ENCODE measurements at places on chromosomes 16 and 17.

GRCh38 chr16:1999866-2000514 is 9.6 kb downstream of the ZNF598 start:
- no peak for DNase-seq

DNA sequence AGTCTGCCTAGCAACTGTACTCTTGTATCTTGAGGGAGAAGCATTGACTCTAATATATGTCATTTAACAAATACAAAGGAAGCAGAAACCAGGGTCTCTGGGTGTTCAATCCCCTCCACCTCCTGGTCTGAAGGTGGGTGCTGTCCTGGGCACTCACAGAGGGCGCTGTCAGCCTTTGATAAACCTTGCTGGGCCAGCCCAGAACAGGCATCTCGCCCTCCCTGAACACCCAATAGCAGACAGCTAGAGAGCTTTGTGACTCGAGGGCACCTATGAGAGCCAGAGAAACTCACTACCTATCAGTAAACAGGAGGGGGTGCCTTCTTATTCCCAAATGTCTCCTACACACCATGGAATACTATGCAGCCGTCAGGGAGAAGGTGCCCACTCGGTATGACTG is 6.4 kb upstream of the PIPOX start:
- DNase-seq: no peak

DNA sequence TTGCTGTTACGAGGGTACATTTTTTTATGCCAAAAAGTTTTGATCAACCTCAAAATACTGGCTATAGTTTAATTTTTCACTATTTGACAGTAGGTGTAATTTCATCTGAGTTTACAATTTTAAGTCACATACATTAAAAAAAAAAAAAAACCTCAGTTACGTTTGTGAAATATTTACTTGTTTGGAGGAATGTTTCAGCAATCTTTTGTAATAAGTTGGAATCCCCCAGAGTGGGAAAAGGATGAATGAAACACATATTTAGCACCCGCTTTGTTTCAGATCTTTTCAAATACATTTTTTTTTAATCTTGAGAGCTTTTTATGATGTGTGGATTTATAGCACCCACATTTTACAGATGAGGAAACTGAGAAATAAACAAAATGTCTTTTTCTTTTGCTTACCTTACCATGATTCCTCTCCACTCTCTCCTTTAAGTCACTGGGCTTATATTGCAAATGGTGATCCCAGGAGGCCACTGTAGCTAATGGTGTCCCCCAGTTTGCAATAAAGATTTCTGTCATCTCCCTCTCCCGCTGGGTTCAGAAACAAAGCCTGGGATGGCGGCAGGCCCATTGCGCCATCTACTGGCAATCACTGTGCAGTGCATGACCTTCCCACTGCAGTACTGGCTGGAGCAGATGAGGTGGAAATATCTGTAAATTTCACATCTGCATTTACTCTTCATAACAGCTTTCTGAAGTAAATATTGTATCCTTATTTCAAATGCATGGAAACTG is 27.7 kb downstream of the TBC1D3B start:
- DNase-seq: peak; percentile 88

DNA sequence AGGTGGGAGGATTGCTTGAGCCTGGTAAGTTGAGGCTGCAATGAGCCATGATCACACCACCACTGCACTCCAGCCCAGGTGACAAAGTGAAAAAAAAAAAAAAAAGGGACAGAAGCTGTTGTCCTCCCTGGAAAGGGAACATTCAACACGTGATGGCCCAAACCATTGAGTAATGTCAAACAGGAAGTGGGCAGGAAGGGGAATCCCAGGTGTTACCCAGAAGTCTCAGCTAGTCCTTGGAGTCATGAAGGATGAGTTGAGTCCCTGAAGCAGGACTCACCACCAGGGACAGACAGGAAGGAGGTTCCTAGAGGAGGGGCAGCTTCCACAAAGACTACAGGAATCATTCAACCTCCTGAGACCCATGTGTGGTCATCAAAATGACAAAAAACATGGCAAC is 19.8 kb upstream of the CMIP start:
- DNase-seq: no peak

DNA sequence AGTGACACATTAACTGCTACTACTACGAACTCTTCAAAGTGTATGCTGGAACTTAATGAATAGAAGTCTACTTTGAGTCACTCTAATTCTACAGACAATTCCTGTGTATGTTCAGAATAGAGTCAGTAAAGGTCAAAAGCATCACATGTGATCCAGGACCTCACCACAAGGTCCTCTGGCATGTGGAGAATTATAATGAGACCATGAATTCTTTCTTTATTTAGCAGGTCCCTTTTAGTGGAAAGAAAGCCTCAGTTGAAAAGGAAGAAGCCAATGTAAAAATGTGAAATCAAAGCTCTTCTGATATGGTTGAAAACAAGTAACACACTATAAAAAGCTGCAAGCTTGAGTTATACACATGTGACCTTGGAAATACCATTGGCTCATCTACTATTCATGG is 1612.1 kb upstream of the GOT2 start:
- no peak for DNase-seq

DNA sequence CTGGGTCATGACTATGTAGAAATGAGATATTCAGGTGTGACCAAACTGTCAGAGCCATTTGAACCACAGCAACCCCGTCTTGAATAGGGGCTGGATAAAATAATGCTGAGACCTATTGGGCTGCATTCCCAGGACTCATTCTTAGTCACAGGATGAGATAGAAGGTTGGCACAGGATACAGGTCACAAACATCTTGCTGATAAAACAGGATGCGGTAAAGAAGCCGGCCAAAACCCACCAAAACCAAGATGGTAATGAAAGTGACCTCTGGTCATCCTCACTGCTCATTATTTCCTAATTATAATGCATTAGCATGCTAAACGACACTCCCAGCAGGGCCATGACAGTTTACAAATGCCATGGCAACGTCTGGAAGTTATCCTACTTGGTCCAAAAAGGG is 545.5 kb downstream of the TMEM114 start:
- no peak for DNase-seq

DNA sequence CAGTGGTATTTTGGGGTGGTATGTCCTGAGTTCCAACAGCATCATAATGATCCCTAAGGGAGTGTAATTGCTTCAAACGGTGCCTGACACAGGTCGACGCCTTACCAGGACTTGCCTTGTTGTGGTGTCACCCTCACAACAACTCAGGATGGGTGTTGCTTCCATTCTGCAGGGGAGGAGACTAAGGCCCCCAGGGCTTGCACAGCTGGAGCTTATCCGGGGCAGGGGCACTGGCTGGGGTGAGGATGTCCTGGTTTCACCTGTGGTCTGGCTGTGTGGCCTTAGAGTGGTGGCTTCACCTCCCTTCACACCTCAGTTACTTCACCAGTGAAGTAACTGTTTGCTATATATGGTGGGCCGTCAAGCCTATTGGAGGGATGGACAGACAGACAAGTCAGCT is 23.3 kb downstream of the LLGL2 start:
- no peak for DNase-seq

DNA sequence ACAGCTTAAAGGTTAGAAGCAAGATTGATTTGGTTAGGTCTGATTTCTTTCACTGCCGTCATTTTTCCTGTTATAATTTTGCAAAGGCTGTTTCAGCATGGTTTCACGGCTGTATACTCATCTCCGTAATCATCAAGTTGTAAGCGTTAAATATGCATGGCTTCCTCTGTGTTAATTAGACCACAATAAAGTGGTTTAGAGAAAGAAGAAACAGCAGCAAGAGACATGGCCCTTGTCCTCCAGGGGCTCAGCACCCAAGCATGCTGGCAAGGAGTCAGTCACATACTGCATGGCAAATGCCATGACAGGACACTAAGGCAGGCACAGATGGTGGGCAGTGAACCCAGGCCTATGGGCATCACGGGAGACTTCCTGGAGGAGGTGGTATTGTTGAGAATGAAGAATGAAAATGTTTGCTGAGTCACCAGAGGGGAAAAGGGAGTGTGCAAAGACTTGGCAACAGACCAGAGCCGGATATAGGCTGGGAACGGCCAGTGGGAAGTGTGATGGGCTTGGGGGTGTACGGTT is 61.4 kb upstream of the PLCG2 start:
- DNase-seq: no peak

DNA sequence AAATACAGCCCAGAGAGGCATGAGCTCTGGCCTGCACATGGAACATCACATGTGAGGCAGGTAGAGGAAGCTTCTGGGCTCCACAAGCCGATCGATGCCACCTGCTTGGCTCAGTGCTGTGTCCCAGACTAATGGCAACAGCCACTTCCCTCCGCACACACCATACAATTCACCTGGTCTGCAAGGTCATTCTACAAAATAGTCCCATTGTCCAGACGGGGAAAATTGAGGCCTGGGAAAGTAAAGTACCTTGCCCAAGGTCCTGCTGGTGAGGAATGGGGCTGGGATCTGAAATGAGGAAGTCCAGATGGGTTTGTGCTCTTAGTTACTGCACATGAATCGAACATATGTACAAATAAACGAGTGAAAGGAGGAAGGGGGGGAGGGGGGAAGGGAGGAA is 88.0 kb downstream of the LITAF start:
- no peak for DNase-seq

- peak; percentile 64 for DNase-seq
Measured at GRCh38 chr16:17578981-17579874, 108.5 kb upstream of the XYLT1 start.

GRCh38 chr17:30379303-30379902 is 676 bp downstream of the CPD start:
- DNase-seq: no peak

DNA sequence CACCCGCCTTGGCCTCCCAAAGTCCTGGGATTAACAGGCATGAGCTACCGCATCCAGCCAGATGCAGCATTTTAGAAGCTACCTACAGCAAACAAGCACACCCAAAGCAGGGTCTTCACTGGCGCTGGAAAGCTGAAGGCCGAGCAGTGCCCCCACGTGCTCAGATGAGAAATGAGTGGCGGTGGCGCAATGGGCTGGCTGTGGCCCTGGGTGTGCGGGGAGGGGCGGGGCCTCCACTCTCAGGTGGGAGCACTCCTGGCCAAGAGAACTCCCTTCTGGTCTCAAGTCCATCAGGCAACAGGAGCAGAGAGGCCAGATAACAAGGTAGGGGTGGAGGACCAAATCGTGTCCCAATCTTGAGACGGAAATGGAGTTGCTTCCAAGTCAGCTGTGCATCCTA is 12.1 kb downstream of the TMEM11 start:
- no peak for DNase-seq

- DNase-seq: no peak
Measured at GRCh38 chr16:56777482-56777881, 47.6 kb downstream of the NUP93 start.

- no peak for DNase-seq
Measured at GRCh38 chr16:52070341-52071057, 476.4 kb downstream of the TOX3 start.

GRCh38 chr17:35537601-35538141 is at the start of gene SLFN12L:
TSS of gene SLFN12L (minus strand) at chr17:35537678. CDS start at chr17:35522364, 15,314 bp downstream.
- no peak for DNase-seq

- DNase-seq: no peak
Measured at GRCh38 chr17:80045703-80046102, 9.3 kb downstream of the CCDC40 start.

- no peak for DNase-seq
Measured at GRCh38 chr17:32621612-32622312, 135.0 kb downstream of the CDK5R1 start.

DNA sequence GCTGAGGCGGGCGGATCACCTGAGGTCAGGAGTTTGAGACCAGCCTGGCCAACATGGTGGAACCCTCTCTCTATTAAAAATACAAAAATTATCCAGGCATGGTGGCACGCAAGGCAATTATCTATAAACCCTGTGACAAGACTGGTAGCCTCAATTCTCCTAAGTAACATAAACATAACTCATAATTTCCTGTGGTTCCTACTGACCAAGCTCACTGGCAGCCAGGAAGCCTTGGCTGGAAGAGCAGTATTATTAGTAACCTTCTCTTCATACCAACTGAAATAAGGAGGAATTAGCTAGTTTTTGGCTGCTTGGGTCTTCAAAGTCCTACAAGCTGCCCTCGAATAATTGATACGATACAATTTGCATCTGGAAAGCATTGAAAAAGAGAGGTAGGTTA is 31.6 kb upstream of the LRRC37A3 start:
- DNase-seq: no peak

- no peak for DNase-seq
Measured at GRCh38 chr17:12431188-12431587, 234.5 kb upstream of the MYOCD start.

GRCh38 chr16:86509759-86510464 is 415 bp upstream of the FOXF1 start:
- peak; percentile 66 for DNase-seq

DNA sequence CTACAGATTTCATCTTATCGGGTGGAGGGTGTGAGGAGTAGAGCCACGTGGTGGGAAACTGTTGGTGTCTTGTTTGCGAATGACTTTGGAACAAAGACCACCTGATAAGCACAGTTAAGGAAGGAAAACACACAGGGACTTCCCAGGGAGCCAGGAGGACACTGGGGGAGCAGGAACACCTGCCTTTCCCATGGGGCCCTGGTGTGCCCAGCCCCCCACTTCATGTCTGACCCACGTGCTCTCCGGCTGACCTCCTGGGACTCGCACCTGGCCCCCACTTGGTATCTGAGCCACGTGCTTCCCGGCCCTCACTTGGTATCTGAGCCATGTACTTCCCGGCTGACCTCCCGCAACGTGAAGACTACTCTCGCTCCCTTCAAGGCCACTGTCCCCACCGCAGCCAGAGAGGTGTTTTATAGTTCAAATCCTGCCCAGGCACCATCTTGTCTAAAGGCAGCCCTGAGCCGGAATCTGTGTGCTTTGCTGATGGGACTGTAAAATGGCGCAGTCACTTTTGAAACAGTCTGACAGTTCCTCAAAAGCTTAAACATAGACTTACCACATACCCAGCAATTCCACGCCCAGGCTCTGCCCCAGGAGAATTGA is 5.4 kb upstream of the CSNK1D start:
- no peak for DNase-seq

GRCh38 chr16:10976634-10977033 is 32.3 kb downstream of the CLEC16A start:
- DNase-seq: peak; percentile 53

Data from retina (tissue), 1 donor.